WERI-Rb-1 (cell line): ENCODE measurements at places on chromosomes 1 and 21.

DNA sequence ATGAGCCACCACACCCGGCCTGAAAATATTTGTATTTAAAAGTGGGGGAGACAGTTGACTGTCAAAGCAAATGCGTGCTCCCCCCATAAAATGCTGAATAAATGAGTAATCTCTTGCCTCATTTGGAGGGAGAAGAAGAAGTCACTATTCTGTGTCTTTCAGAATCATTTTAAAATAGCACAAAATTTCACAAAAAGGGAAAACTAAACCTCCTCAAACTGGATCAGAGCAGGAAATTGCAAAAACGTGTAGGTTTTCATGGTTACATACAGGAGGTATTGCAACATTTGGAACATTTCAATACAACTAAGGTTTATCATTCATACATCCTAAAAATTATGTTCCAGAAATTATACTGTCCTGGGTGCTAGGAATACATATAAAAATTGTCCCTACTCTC lies 13.6 kb downstream of the MTF1 start:
- DNase-seq: no peak

GRCh38 chr1:109539676-109540075 lies at the start of gene GPR61:
GPR61 (plus strand) TSS chr1:109539872; CDS start chr1:109543023, 3,151 bp downstream.
- DNase-seq: no peak

- no peak for DNase-seq
These were observed 4.6 kb downstream of the MAB21L3 start for GRCh38 chr1:116115476-116116439.

- DNase-seq: no peak
These were observed 24.7 kb upstream of the CCT8 start for GRCh38 chr21:29098156-29098555.

- no peak for DNase-seq
These were observed 4.2 kb upstream of the CLCA4 start for GRCh38 chr1:86542631-86543030.

GRCh38 chr21:21864321-21864840 lies 866.2 kb downstream of the NCAM2 start:
- DNase-seq: no peak

GRCh38 chr1:116886291-116886878 lies 23.3 kb upstream of the PTGFRN start:
- DNase-seq: no peak

- no peak for DNase-seq
These were observed 114.4 kb downstream of the DMRTA2 start for GRCh38 chr1:50308878-50309277.
